ENCODE measurements at places on chromosomes 5 and 9.
A peak's percentile ranks its signal among the peaks of the same experiment; 100 is the strongest.

DNA sequence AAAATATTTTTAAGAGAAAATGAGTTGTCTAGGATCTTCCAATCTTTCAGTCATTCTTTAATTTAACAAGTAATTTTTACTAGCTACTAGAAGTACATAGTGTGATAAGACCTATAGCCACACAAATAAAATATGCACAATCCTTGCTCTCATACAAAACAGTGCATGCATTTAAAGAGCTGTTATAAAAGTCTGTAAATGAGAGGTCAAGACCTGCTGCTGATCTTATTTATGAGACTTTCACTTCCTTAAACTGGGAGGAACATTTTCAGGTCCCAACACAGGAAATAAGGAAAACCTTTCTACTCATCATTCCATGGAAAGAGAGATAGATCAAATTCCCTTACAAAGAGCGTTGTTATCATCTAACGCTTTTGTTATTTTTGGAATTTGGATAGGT, 54.2 kb upstream of the PAM start:
- no peak for DNase-seq

DNA sequence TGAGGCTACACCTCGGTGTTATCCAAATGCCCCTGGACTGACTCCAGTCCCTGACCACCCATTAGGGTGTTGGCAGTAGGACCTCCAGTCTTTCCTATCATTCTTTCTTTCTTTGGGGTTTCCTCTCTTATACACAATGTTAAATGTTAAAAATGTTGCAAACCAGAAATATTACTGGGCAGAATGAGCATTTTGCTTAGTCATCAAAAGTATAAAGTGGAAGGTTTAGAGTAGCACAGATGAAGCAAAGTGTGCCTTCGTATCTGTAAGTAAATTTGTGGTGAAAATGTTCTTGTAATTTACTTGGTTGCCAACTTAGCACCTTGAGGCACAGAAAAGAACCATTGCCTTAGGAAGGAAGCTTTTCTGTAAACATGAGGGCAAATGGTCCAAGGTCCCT, 21.7 kb upstream of the UNC13B start:
- no peak for DNase-seq

DNA sequence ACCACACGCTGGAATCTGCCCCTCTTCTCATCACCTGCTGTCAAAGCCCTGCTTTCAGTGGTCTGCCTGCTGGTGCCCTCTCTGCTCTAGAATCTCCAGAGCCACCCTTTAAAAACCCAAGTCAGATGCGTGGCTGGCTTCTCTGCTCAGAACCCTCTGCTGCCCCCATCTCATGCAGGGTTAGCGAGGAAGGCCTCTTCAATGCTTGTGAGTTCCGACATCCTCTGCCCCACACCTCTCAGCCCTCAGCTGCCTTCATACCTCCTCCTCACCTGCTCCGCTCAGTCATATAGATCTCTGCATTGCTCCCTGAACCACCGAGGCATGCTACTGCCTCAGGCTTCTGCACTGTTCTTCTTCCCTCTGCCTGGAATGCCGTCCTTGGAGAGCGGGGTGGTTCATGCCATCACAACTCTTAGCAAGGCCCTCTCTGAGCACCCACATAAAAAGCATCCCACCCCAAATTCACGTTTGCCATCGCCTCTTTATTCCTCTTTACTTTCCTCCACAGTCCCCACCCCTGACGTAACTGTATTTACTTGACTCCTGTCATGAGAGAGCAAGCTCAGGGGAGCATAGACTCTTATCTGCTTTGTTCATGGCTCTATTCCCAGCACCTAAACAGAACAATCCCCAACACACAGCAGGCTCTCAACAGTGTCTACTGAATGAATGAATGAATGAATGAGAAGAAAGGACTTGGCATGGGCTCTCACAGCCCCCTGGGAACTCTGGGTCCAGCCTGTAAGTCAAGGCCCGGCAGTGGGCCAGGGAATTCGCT, 10.4 kb downstream of the SHB start:
- DNase-seq, result no peak

- peak; percentile 82 for DNase-seq
Measured at GRCh38 chr9:16521868-16522411, 348.5 kb downstream of the BNC2 start.

GRCh38 chr5:120599576-120599975, 135.5 kb downstream of the PRR16 start:
- peak; percentile 25 for DNase-seq

GRCh38 chr9:24398466-24398865, 147.2 kb downstream of the IZUMO3 start:
- no peak for DNase-seq

- DNase-seq, result no peak
Measured at GRCh38 chr5:58452566-58453258, 7.2 kb downstream of the PLK2 start.

- peak; percentile 86 for DNase-seq
Measured at GRCh38 chr9:123063177-123063598, 29.7 kb downstream of the GPR21 start.

DNA sequence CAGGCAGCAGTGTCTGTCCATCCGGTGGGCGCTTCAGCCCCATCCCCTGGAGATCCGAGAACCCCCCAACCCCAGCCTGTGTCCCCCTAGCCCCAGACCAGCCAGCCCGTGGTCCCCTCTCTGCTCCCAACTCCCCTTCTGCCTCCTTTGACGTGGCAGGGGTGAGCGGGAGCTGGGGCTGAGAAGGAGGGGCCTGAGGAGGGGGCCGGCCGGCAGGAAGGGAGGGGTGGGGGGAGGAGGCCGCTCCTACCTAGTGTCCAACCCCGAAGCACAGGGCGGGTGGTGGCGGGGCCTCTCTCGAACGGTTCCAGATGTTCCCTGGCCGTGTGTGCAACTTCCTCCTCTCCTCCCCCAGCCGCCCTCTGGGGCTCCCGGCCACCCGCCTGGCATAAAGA, 31.0 kb downstream of the GOLGA2 start:
- peak; percentile 39 for DNase-seq

- DNase-seq, result no peak
Measured at GRCh38 chr5:82341325-82341724, 63.2 kb upstream of the RPS23 start.

DNA sequence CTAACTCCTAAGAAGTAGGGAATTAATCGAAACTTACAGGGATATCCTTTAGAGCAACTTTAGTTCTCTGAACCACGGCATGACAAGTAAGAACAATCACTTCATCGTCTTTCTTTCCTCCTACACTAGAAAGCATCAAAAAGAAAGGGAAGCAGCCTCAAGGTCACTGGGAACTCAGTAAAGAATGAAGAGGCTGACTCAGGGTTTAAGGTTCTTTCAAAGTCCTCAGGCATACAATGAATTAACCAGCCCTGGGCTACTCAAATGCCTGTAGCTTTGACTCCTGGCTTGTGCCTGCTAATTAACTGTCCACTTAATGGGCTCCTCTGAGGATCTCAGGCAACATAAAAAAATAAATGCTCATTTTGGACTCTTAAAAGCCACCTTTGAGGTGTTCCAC, 102.0 kb downstream of the TRIM32 start:
- no peak for DNase-seq

DNA sequence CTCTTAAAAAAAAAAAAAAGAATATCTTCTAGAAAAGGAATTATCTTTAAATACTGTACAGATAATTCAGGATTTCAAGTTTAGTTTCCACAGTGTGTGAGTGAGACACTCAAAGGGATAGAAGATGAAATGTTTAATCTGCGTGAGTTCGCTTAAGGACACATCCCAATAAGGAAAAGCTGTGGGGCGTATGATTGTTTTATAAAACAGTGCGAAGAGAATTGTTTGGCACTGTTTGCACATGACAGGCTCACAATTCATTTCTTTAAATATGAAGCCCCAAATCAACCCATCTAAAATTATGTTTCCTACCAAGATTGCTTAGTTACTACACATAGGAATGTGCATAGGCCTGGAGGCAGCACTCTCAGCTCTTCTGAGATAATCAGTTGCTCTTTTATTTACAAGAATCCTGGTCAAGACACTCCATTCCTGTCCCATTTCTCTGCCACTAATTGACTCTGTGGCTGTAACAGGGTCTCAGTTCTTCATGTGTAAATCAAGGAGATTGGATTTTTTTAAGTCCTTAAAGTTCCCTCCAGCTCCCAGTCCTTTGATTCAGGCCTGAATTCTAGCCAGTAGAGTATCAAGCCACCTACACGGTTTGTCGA, 60.1 kb downstream of the BHMT start:
- DNase-seq, result no peak

DNA sequence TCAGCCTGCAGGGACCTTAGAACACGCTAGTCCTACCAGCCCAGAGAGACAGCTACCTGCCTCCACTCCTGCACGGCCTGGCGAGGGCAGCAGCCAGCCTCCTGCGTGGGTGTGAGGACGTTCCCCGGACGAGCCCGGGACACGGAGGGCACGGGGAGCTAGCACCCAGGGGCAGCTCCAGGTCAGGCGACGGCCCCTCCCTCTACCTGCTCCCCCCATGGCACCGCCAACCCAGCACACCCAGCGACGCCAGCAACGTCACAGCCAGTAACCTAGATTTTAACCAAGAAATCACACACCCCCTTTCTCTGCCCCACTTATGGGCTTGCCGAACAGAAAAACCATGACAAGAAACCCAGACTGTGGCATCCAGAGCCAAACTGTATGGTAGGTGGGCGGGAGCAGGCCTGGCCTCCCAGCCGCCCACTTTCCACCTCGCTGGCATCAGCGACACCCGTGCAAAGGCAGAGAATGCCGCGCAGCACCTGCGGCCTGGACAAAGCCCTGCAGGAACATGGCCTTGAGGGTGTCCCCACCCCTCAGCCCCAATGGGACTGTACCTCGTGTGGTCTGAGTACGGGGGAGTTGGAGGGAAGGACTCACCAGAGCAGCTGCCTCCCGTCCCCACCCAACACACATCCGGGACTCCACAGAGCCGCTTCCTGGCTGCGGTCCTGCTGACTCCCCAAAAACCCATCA, 47.9 kb downstream of the NACC2 start:
- DNase-seq, result no peak

DNA sequence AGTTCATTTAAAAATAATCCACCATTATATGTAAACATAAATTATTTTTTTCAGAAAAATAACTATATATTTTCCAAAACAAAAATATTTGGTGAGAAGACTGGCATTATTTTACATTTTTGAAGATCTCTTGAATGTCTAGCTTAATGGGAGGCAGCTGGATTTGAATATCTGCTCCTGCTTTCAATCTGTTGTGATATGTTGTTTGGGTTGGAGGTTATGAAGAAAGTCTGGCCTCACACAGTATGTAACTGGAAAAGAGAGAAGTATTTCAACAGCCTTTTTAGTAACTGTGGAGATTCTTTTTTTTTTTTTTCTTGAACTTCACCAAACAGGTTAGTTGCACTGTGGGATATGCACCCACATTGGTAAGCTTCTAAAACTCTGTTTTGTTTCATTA, 84.7 kb upstream of the SLIT3 start:
- DNase-seq, result no peak

- no peak for DNase-seq
Measured at GRCh38 chr5:5854087-5854486, 431.6 kb downstream of the ICE1 start.

DNA sequence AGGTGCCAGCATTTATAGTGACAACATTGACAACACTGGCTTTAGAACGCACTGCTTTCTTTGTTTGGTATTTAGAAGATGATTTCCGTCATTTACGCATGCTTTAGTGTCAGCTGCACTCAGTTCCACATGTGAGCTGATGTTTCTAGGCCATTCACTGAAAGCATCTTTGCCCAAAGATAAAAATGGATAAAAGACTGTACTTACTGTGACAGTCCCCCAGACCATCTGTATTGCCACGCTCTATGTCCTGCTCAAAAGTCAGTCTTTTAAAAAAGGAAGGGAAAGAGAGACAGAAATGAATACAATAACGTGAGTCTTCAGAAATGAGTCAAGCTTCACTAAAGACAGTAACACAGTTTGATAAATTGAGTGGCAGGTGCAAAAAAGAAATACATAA, 99.3 kb downstream of the SEMA6A start:
- no peak for DNase-seq

DNA sequence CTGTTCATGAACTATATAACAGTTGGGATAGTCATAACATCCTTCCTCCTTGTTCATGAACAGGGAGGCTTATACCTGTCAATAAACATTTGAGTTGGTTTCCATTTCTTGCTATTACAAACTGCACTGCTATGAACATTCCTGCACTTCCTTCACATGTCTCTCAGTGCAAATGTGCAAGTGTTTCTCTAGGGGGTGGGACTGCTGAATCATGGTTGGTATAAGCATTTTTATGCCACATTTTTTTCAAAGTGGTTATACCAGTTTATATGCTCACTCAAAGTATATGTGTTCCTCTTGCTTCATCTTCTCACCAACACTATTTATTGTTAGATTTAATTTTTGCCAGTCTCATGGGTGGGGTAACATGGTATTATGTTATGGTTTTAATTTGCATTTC, 25.8 kb upstream of the TPD52L3 start:
- DNase-seq, result no peak

- no peak for DNase-seq
Measured at GRCh38 chr9:15249981-15250380, 57.0 kb downstream of the TTC39B start.

- DNase-seq, result no peak
Measured at GRCh38 chr9:108859459-108860114, 2.5 kb upstream of the ACTL7A start.

GRCh38 chr5:98602534-98603112, 170.8 kb upstream of the RGMB start:
- no peak for DNase-seq

GRCh38 chr5:95631255-95631958, 11.5 kb downstream of the GPR150 start:
- peak; percentile 49 for DNase-seq

- DNase-seq, result no peak
Measured at GRCh38 chr9:88925481-88925880, 65.8 kb upstream of the S1PR3 start.

DNA sequence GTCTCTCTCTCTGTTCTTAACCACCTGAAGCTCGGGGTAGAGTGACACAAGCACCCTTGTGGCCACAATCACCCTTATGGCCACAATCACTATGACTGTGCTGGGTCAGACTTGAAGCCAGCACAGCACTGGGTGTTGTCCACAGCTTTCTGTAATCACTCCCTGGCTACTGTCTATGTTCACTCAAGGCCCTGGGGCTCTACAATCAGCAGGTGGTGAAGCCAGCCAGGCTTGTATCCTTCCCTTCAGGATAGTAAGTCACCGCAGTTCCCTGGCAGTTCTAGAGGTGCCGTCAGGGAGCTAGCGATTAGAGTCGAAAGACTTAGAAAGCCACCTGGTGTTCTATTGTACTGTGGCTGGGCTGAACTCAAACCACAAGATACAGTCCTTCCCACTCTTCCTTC, 44.2 kb downstream of the GDA start:
- no peak for DNase-seq

DNA sequence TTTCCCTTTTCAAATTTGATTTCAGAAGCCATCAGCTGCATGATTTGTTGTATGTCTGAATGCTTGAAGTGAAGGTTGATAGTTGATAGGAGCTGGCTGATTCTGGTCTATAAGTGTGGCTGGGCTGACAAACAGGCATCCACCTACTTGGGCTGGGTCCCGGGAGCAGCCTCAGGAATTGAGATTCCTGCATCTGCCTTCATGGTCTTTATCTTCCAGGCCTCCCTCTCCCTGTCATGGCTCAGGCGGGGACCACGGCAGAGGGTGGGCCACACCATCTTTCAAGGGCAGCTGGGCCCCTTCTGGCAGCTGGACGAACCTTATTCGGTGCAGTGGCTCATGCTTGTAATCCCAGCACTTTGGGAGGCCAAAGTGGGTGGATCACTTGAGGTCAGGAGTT, 55.9 kb downstream of the ROPN1L start:
- no peak for DNase-seq

All from GM04503 (cell line).